ENCODE measurements at places on chromosomes 12 and 14.
A peak's percentile ranks its signal among the peaks of the same experiment; 100 is the strongest.

- DNase-seq = no peak
Observed at GRCh38 chr12:44143175-44143574, 307.3 kb downstream of the TMEM117 start.

DNA sequence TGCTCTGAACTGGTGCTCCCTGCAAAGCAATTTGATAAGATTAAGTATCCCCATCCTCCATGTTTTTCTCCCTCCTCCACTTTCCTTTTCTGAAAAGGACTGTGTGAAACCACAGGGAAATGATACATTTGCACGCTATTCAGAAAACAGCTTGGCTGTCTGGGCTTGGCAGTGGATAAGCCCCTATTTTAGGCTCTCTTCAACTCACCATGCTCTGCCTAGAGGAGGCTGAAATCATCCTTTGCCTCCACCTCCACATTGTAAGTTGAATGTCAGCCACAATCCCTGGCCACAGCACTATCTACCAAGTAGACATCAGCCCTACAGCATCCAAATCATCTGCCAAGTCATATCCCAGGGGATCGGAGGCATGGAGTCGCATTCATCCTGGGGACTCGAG lies 642.3 kb downstream of the RPS29 start:
- DNase-seq = no peak

DNA sequence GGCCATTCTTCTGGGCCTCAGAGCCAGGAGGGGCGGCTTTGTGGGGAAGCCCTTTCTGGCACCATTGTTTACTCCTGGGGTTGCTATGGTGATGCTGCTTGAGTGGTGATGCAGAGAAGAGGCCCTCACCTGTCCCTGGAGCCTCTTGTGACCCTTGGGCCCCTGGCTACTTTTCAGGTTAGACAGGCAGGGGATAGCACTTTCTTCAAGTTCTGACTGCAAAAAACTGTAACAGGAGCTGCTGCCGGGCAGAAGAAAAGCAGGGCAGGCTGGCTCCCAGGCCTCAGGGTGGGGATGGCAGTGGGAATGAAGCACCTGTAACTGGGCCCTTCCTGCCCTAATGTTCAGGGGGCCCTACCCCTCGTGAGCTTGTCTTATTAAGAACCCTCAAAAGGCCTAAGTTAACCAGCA lies at the start of gene TEX52:
Gene TEX52, minus strand, starts transcription at position 19 of the 411 bp plus-strand sequence. Its CDS starts 13 bp downstream, at position 6.
- no peak for DNase-seq

DNA sequence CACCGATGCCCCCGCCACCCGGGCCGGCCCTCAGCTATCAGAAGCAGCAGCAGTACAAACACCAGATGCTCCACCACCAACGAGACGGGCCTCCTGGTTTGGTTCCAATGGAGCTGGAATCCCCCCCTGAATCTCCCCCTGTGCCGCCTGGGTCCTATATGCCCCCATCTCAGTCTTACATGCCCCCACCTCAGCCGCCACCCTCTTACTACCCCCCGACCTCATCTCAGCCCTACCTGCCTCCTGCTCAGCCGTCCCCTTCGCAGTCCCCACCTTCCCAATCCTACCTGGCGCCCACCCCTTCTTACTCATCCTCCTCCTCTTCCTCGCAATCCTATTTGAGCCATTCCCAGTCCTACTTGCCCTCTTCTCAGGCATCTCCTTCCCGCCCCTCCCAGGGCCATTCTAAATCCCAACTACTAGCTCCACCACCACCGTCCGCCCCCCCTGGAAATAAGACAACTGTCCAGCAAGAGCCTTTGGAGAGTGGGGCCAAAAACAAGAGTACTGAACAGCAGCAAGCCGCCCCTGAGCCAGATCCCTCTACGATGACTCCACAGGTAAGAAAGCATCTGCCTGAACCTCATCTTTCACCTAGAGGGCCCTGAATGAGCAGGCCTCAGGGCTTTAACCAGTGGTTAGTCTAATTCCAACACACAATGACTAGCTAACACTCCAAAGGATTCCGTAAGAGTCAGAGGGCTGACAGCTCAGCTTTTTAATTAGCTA lies 851 bp downstream of the YLPM1 start:
- DNase-seq = peak; percentile 27

DNA sequence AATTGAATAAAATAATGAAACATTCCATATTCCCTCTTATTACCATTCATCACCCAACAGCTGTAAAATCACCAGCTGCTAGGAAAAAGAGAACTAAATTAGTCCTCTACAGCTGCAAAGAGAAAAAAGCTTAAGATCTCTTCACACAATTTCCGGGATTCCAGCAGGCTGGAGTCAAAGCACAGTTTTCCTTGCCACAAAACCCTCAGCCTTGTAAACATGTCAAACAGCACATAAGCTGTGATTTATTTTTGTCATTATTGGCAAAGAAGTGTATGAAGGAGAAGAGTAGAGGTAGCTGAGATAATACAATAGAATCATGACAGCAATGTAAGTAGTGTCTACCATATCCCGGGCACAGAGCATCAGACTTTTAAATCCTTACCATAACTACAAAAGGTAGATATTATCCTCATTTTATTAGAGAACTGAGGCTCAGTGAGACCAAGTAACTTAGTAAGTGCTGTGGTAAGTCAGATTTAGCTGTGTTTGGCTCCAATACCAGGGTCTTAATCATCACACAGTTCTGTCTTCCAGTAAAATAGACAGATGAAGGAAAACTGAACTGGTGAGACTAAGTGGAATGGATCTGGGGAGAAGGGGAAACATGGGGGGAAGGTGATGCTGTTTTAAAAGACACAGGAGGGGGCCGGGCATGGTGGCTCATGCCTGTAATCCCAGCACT lies 57.3 kb downstream of the NTN4 start:
- peak; percentile 66 for DNase-seq
